ENCODE measurements at places on chromosomes 5 and 9.
A peak's percentile ranks its signal among the peaks of the same experiment; 100 is the strongest.

DNA sequence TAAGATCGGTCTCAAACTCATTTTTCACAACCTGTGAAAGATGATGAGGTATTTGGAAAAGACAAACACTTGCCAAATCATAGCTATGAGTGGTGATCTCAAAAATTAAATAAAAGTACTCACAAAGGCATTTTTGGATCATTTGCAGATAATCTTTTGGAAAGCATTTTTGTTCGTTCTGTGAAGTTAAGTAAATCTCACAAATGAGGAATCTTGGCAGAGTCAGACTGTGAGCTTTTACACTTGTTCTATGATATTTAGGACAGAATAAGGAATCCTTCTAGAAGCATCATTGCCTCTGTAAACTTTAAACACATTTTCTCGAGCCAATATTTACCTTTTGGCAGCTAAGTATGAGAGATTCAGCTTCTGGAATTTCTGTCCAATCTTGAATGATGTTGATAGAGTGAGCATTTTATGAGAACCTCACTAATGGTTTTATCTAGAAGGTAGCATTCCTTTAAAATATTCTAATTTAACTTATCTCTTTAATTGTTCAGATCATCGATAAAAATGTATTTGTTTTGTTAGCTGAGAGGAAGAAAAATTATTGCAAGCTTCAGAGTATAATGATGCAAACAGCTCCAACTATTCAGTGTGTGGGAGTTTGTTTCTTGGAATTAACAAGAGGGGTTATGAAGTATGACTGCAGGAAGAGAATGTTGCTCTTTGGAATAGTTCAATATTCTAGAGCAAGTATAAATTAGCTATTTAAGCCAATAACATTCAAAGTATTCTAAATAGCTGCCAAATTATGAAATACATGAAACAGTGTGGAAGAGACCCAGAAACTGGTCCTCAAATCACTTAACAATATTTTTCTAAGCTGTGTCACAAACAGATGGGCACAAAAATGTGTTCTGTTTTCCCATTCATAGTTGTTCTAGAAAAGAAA lies 48.6 kb upstream of the SLCO6A1 start:
- peak; percentile 19 for DNase-seq

- DNase-seq, result no peak
Observed at GRCh38 chr5:96616801-96617200, 45.4 kb upstream of the CAST start.

GRCh38 chr9:9874270-9874669 lies 738.5 kb downstream of the PTPRD start:
- DNase-seq, result no peak

DNA sequence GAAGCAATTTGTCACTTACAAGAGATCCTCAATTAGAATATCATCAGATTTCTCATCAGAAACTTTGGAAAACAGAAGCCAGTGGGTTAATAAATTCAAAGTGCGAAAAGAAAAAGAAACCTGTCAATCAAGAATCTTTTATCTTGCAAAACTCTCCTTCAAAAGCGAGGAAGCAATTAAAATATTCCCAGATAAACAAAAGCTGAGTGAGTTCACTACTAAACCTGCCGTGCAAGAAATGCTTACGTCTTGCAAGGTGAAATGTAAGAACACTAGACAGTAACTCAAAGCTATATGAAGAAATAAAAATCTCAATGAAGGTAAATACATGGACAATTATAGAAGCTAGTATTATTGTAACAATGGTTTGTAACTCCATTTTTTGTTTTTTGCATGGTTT lies 62.8 kb upstream of the IL33 start:
- no peak for DNase-seq

DNA sequence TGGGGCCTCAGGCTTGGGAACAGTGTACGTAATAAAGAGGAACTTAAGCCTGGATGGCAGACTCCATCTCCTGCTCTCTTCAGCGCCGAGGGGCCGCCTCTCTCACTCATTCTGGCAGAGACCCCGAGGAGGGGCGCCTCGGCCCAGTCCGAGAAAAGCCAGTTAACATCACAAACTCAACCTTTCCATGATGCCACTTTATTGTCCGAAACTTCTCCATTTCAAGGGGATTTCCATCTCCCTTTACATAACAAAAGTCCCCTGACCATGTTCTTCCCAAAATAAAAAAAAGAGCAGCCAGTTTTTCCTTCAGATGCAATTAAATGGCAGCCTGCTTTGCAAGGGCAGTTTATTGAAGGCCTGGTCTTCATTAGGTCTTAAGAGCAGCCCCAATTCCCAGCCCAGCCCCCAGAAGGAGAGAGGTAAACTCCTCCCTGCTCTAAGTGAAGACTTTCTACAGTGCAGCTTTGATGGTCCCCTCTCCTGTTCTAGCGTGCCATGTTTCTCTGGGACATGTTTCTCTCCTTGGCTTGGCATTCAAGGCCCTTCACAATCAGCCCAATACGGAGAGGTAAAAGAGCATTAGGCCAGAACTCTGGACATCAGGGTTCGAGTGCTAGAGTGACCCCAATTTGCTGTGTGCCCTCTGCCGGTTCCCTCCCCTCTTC lies 19.5 kb upstream of the RAB14 start:
- no peak for DNase-seq

DNA sequence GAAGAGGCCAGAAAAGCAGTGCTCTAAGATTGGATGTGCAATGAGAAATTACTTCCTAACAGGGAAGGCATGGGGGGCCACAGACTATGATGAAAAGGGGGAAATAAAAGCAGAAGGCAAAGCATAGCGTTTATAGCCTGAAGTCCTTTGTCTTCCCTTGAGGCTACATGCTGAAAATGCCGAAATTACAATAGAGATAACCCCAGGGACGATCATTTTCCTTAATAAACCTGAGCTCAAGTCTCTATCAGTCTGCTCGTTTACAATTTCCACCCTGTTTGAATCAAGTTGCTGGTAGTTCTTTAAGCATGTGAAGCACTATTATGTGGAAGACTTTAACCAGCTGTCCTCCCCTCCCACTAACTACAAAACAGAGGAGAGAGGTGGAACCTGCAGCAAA lies 60.4 kb downstream of the FREM1 start:
- DNase-seq, result no peak

GRCh38 chr5:137712139-137712667 lies 23.7 kb downstream of the KLHL3 start:
- peak; percentile 90 for DNase-seq

DNA sequence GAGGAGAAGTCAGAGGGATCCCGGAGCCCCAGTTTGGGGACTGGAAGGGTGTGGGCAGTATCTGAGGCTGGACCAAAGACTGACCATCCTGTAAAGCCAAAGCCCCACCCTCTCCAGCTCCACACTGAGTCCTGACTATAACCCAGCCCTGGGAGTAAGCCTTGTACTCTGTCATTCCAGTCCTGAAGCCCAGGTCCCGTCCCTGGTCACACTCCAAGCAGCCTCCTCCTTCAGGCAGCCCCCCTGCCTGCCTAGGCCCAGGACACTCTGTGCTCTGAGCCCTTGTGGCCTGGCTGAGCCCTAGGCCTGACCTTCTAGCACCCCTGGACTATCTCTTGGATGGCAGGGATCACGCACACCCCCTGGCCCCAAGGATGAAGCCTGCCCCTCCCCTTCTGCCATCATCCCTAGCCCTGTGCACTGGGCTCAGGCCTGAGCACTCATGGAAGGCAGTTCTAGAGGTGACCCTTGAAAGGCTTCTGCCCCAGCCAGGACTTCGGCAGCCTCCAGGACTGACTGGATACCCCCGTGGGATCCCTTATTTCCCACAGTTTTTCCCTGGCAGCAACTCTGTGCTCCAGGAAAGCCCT lies 28.0 kb upstream of the ENHO start:
- DNase-seq, result no peak

DNA sequence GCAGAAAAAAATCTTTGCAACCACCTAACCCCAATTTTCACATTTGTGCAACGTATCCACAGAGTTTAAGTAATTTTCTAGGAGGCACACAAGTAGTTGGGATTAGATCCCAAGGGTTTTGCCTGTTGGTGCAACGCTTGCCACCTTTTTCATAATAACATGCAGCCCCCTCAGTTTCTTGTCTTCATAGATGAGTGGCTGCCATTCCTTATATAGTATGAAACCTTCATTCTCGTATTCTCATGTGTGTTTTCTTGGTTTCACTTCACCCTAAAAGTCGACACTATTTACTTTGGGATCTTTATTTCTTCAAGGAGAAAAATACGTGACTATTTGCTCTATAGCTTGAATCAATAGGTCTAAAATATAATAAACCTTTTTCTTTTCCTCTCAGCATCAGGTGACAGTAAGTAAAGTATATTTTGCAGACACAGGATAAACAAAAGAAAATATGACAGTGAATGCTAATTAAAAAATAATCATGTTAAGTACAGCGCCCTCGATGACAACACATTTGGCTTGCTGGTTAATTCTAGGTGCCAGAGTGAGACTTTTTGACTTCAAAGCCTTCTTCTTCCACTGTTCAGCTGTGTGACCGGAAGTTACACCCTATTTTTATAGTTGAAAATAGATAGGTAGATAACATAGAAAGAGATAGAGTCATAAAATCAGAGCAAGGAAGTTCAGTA lies 342.8 kb upstream of the CCNG1 start:
- DNase-seq, result no peak

DNA sequence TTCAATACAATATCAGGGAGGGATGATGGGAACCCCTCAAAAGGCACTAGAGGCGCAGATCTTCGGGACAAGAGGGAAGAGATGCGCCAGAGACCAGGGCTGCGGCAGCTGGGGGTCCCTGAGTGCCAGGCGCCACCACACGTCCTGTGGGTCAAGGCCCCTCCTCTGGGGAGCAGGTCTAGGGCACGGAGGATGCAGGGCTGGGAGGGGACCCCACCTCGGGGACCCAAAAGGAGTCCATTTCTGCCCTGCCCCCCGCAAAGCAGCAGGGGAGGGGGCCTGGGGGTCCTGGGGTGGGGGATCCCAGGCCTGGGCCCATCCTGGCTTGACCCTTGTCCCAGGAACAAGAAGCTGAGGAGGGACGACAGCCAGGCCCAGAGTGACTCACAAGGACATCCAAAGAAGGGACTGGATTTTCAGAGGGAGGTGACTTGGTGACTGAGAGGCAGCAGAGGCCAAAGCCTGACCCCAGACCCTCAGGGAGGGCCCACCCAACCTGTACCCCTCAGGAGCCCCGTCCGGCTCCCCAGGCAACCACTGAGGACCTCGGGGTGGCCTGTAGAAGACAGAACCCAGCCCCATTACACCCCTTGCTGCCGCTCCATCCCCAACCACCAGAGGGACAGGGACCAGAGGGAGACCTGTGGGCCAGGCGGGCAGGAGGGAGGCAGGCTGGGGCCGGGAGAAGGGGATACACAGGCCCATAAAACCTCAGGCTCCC lies 54.2 kb downstream of the LRSAM1 start:
- no peak for DNase-seq

GRCh38 chr9:113620377-113621161 lies 157.0 kb downstream of the RGS3 start:
- no peak for DNase-seq

- no peak for DNase-seq
Observed at GRCh38 chr5:111231119-111231518, 6.9 kb downstream of the CAMK4 start.

DNA sequence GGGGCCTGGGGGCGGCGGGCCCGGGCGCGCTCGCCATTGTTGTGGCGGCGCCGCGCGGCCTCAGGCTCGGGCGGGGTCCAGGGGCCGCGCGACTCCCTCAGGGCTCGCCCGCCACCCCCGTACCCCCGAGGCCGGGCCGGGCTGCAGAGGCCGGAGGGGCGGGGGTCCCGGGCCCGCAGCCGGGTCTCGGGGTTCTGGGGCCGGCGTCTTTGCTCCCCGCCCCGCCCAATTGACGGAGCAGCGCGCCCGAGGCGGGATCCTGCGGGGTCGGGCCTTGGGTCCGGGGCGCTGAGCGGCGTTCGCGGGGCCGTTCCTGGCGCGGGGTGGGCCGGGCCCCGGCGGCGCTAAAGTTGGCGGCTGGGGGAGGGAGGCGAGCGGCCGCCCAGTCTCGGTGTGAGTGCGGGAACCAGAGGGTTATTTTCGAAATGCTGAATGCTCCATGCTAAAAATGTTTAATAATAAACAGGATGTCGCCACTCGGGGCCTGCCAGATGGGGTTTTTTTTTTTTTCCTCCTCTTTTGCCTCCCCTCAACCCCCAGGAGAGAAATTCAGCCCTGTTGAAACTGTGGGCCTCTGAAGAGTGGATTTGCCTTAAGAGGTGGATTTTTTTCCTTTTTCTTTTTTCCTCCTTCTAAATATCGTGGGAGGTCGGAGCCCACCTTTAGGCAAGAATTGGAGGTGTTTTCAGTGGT lies 724 bp downstream of the PRRC2B start:
- DNase-seq, result peak; percentile 29

DNA sequence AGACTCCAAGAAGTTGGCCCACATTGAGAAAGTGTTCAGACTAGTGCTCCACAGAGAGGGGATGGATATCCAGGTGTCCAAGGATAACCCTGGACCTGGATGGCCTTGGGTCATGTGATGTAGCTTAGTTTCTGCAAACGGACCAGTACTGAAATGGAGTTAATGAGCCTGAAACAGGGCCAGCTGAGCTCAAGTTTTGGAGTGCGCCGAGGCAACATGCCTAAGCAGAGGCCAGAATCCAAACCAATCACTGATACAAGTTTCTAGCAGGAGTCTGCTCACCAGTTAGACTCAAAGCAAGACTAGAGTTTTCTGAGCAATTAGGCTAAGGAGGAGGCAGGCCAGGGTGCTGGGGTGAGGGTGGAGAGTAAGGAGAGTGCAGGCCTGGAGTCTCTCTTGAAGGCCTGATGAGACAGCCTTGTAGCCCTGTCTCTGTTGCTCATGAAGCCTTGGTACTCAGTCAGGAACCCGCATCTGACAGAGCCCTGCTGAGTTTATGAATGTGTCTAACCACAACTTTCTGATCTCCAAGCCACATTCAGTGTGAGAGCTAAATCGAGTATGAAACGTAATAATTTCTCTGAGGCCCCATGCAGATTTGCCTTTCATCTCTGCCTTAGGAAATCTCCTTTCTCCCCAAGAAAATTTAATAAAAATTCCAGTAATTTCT lies 68.9 kb upstream of the EQTN start:
- no peak for DNase-seq

- DNase-seq, result no peak
Observed at GRCh38 chr5:16521521-16522483, 56.2 kb upstream of the ZNF622 start.

DNA sequence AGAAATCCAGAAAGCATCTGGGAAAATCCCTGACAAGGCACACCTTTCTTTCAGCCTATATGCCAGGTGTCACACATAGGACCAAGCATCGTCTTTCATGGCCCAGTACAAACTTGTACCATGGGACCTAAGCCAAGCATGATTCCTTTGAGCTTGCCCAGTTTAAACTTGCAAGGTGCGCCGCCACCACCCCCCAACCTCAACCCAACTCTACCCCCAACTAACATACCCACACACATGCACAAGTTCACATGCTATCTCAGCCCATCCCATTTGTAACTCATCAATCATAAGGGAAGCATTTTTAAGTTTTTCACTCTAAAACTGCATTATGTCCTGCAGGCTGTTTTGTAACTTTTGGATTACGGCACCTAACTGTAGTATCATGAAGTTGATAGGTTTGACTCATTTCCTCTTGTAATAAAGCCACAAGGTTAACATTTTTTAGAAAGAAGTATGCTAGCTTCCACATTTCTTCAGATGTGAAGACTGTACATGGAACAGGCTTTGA lies 145.9 kb upstream of the FST start:
- no peak for DNase-seq

- no peak for DNase-seq
Observed at GRCh38 chr5:1037123-1037670, 28.6 kb downstream of the NKD2 start.

- no peak for DNase-seq
Observed at GRCh38 chr5:73365301-73365853, 83.2 kb downstream of the FOXD1 start.

- DNase-seq, result no peak
Observed at GRCh38 chr5:94901191-94901979, 282.9 kb downstream of the SLF1 start.

Measured in NCI-H446 (cell line).